ENCODE measurements at places on chromosomes 11 and 22.

DNA sequence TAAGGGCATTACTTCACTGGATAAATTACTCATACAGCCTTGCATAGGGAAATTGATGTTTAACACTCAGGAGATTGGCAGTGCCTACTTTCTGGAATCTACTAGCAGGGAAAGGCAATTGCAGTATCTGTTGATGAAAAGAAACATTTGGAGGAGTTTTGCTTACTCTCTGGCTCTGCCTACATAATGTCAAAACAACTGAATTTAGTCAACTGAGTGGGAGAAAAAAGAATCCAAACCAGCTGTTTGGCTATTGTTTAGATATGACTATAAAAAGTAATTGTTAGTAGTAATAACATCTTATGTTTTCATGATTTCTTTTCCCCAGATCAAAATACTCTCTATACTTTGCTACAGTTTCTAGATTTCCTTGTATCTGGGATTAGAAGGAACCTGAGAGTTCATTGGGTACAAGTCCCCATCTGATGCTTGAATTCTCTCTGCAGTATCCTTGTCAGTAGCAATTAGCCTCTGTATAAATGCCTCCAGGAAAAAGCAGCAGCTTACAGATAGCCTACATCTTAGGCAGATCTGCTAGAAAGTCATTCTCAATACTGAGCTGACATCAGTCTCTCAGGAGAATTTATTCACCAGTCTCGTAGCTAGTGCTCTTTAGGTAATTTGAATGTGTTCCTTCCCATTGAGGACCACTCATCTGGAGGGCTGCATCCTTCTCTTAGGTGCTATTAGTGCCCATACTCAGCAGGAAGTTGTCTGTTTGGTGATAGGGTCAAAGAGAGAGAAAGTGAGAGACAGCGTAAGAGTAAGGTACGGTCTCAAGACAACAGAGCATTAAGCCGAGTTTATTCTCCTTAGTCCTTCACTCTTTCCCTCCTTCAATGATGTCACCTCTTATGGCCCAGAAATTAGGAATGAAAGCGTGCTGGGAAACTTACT lies 185.9 kb upstream of the CCDC90B start:
- DNase-seq = no peak

DNA sequence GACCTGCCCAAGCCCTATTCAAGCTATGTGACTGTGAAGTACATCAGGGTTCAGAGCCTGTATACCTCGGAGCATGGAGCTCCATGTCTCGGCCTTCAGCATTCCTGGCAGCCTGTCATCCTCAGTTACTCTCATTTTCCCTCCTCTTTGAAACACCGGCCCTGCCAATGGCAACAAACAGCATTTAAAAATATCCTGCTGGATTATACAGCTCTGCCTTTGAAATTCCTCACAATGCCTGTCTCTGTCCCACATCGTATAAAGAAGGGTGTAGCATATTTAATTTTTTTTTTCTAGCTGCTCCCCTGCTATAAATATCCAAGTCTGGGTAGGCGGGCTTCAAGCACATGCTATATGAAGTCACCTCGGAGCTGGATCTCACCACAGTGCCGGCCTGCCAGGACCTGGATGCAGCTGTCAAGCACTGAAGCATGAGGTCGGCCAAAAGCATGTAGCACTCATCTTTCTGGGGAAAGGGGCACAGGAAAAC lies 11.8 kb downstream of the ABTB2 start:
- DNase-seq = no peak

- DNase-seq = peak; percentile 68
These were observed 1.5 kb downstream of the MAFF start for GRCh38 chr22:38203090-38203810.

DNA sequence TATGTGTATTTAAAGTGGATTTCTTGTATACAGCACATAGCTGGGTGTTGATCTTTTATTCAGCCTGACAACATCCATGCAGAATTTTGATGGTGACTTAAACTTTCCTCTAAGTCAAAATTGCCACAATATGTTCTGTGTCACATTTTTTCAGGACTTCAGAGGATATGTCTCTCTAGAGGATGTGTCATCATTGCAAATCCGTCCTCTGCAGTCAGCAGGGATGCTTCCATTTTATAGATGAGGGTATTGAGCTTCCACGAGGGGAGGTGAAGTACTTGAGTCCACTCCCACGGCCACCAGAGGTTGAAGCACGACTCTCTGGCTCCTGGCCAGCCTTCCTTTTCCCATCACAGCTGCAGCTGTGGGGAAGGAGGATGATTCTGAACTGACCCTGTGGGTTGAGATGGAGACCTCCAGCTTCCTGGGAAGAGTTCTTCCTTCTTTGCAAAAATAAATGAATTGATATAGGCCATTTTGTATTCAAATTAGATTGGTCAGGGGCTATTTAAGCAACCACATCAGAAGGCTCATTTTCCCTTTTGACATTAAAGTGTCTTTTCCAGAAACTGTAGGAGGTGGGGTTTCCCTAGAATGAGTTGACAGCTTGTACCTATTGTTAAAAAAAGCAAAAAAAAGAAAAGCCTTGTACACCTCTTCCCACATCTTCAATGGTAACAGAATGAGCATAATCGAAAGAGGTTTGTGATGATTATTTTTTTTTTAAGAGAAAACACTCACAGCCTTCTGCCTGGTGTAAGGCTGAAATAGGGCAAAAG lies 55.2 kb upstream of the MYEOV start:
- DNase-seq = no peak

- no peak for DNase-seq
These were observed 10.8 kb downstream of the PRR5L start for GRCh38 chr11:36306888-36307287.

DNA sequence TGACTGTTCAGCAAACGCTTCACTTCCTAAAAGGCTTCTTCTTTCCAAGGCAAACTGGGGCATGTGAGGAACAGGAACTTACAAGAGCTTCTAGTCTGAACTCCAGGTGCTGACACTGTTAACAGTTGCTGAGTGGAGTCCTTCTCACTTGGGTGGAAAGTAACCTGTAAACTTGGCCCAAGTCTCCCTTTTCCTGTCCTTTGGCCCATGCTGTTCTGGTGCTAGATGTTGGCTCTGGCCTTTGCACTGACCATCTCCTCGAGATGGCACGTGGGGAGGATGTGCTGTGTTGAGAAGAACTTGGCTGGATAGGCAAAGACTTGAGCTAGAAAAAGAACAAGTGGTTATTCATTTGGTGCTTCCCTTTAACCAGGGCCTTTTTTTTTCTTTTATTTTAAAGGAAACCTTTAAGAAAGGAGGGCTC lies 53.6 kb downstream of the PTPRJ start:
- no peak for DNase-seq

GRCh38 chr22:45240810-45241631 lies at the start of gene KIAA0930:
KIAA0930 (minus strand) TSS chr22:45240894; CDS start chr22:45240703, 191 bp downstream.
- DNase-seq = peak; percentile 86

GRCh38 chr22:32265882-32266767 lies 11.0 kb upstream of the SLC5A4 start:
- DNase-seq = peak; percentile 62

DNA sequence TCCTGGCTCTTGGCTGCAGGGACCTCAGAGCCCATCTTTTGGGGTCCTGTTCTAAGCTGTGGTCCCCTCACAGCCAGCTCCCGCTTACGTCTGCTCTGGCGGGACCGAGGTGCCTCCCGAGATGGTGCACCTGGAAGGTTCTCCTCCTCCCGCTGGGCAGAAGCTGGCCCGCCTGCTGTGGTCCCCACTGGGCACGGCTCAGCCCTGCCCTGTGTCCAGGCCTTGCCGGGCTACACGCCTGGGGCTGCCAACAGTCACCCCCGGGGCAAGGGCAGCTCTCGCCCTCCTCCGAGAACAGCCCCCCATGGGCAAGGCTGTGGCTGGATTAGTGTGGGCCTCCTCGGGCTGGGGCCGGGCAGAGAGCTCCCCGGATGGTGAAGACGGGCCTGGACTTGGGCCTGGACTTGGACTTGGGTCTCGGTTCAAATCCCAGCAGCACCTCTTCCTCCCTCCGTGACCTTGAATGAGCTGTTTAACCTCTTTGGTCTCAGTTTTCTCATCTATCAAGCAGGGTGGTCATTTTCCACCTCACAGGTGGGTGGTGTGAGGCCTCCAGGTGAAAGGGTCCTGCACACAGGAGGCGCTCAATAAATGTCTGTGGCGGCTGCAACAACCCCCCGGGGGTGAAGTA lies 998 bp downstream of the BAIAP2L2 start:
- peak; percentile 57 for DNase-seq

DNA sequence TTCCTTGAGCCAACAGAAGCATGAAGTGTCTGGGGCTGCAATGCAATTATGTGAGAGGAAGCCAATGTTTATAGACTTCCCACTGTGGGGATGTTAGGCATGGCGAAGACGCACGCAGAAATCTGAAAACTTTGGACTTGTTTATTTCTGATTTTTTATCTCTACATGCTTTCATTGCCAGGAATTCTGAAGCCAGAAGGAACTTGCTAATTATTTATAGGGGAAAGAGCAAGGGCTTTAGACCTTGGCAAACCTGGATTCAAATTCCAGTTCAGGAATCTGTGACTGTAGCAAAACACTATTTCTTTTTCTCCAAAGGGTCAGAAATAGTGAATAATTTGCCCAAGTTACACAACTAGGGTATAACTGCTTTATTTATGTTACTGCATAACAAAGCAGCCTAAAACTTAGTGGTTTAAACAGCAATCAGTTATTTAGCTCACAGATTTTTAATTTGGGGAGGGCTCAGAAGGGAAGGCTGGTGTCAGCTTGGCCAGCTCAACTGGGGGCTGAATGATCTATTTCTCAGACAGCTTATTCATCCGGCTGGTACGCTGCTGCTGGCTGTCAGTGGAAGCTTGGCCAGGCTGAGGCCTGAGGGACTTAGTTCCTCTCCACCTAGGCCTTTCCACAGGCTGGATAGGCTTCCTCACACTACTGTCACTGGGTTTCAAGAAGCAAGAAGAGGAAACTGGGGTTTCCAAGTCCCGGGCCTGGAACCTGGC lies 1.9 kb upstream of the OR6Q1 start:
- no peak for DNase-seq

DNA sequence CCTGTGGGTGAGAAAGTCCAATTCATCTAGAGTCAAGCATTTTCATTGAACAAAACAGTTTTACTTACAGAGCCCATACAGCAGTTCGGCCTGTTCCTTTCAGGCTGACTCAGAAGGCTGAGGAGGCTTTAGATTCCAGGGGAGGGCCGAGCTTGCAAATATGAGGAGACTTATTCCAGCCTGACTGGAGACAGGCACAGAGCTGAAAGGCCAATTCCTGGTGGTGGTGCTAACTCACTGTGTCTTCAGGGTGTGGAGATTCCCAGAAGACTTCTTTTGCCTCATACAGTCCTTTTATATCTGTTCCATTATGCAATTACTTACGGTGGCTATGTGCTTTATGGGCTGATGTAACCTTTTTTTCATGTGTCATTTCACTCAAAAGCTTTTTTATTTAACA lies at the start of gene OR51E2:
Gene OR51E2 (minus strand): TSS at position 269 of the 400 bp plus-strand sequence. CDS start 15,142 bp downstream, outside the sequence.
- no peak for DNase-seq

GRCh38 chr11:15967166-15967565 lies 389.2 kb downstream of the SOX6 start:
- DNase-seq = no peak

GRCh38 chr11:2674658-2675131 lies 25.1 kb downstream of the KCNQ1OT1 start:
- no peak for DNase-seq

DNA sequence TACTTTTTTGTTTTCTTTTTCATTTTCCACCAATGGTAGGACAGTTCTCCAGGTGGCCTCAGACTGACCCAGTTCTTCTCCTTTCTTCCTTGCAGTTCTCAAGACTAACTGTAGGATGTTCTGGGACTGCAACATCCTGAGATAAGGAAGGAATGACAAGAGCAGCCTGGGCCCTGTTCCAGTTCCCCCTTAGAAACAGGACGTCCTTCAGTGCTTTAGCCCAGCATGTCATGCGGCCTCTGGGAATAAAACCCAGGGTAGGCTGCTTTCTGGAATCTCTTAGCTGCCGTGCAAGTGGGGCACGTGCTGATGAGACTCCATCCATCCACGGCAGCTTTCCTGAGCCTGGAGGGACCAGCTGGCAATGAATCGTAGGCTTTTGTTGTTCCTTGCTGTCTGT lies 24.0 kb upstream of the CADM1 start:
- DNase-seq = no peak

DNA sequence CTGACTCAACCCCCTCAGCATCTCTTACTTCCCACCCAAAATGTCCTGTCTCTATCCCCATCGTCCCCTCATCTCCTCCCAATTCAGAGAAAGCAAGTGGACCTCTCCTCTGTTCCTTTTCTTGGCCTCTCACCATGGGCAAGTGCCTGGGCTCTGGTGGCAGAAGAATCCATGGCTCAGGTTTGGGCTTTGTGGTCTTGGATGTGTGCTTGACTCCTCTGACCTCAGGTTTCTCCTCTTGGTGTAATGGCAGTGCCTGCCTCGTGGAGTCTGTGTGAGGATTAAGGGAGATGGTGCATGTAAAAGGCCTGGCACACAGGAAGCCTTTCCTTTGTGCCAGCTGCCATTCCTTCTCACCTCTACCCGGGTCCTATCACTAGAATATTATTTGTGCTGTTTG lies 3.2 kb downstream of the BMAL1 start:
- DNase-seq = no peak

GRCh38 chr11:109604481-109605400 lies 182.8 kb downstream of the C11orf87 start:
- no peak for DNase-seq

- DNase-seq = no peak
These were observed 57.0 kb downstream of the PDE2A start for GRCh38 chr11:72617080-72617762.

DNA sequence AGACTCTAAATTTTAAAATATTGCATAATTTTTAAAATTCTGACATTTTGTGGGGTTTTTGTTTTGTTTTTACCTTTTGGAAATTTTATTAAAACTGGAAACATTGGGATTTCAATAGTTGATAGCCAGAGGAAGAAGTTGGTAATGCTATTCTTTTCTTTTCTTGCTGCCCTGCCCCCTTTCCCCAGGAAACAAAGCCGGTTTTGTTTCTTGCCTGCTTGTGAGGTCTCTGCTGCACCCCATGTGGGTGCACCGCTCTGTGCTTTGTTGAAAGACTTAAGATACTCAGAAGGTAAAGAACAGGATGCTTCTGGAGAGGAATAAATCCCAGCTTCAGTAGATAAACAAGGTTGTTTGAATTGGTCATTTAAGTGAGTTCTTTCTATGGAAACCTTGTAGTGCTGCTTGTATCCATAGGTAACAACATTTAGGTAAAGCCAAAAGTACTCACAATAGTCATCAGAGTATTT lies 87.5 kb downstream of the YAP1 start:
- DNase-seq = no peak

- DNase-seq = no peak
These were observed 2.7 kb downstream of the TMEM123 start for GRCh38 chr11:102449651-102450570.

DNA sequence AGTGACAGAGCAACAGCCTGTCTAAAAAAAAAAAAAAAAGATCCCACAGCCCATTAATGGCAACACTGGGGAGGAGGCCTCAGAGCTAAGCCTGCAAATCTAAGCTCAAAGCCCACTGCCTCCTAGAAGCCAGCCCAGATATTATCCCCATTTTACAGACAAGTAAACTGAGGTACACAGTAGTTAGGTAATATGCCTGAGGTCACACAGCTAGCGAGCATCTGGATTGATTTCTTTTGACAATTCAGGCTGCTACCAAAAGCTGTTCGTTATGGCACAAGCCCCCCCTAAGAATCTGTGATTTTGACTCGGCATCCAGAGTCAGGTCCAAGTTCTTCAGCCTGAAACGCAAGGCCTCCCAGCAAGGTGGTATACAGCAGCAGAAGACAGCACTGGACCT lies 13.7 kb downstream of the ELFN2 start:
- no peak for DNase-seq

- DNase-seq = no peak
These were observed 89.9 kb downstream of the CTTN start for GRCh38 chr11:70488171-70488703.

Data from activated naive CD8-positive, alpha-beta T cell treated with anti-CD3 and anti-CD28 coated beads, Interleukin-2, amount 10 ng/mL, durations not matched to agents 7 days and 5 days (primary cell).